Central memory CD8-positive, alpha-beta T cell (primary cell): ENCODE measurements at places on chromosomes 5 and 9.
A peak's percentile ranks its signal among the peaks of the same experiment; 100 is the strongest.

GRCh38 chr9:128185979-128186965, 5.1 kb downstream of the CIZ1 start:
- no peak for DNase-seq

- no peak for DNase-seq
Measured at GRCh38 chr5:131355971-131356528, 92.2 kb downstream of the CDC42SE2 start.

DNA sequence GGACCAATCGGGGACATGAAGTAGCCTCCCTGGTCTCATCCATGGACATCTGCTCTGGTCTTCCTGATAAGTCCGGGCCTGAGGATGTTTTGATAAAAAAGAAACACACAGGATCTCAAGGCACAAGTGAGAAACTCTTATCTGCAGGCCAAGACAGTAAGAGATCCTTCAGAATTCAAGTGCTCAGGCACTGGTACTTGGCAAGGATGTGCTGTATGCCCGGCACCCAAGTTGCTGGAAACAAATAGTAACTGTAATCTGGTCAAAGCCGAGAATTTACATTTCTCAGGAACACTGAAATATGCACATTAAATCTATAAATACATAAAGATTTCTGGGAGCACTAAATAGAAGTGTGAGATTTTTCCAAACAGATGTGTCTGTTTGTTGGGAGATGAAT, 165.7 kb downstream of the SPOCK1 start:
- DNase-seq, result no peak

- DNase-seq, result peak; percentile 74
Measured at GRCh38 chr5:179550511-179551342, at the start of gene RUFY1. Gene RUFY1, plus strand, starts transcription at chr5:179550554. Its CDS starts 16 bp downstream, at chr5:179550570.

GRCh38 chr5:124735169-124735858, 11.1 kb downstream of the ZNF608 start:
- no peak for DNase-seq

DNA sequence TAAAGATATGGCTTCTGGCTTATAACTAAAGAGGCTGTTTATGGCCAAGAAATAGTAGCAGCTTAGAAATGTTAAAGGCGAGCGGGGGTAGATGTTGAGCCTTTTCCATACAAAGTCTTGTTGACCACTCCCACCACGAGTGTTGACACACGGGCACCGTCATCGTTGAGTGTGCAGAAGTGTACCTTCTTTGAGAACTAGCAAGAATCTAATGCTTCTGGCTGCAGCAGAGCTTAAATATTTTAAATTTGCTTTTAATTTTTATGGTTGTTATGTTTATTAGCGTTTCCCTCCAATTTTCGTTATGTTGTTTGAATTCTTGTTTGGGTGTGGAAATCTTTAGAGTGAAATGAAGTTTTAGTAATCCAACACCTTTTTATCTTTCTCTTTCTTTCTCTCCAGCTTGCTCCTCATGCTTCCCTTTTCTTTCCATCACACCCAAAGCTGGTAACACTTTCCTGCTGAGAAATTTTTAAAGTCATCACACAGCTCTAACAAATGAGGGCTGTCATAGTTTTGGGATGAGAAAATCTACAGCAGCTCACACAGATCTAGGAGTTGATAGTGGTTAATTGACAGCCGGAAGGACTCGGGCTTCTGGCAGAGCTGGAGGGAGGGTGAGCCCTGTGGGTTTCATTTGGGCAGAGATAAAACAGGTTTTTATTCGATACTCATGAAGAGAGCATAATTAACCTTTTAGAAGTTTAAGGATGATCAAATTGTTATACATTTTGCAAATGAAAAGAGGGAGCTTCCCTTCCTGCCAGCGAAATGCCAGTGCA, 120.1 kb upstream of the ZNF608 start:
- no peak for DNase-seq

DNA sequence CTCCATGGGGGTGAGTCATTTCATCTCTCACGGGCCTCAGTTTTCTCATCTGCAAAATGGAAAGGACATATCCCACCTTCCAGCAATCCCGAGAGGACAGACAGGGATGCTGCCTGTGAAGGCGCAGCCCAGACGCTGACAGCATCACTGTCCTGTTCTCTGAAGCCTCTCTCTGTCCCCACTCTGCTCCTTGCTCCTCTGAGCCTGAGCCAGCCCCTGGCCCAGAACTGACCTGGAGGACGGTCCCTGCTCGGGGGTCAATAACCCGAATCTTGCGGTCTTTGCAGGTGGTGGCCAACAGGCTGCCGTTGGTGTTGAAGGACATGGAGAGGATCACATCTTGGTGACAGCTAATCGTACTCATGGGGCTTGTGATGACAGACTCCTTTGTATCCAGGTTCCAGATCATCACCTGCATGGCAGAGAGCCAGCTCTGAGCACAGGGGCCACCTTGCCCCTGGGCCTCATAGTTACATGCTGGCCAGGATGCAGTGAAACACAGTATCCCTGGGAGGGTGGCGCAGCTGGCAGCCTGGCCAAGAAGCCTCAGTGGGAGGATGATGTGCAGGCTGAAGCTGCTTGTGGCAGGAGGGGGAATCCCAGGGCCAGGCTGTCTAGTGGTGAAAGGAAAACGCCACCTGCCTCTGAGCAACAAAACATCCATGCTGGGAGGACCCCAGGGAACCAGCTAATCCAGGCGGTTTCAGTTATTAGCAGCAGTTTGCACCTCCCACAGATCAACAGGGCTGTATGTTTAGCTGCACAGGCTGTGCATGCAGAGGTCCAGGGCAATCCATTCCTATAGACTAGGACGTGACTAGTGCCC, 14.0 kb upstream of the TRIM14 start:
- DNase-seq, result no peak

GRCh38 chr9:136950656-136951276, 1.3 kb upstream of the LCN12 start:
- no peak for DNase-seq

DNA sequence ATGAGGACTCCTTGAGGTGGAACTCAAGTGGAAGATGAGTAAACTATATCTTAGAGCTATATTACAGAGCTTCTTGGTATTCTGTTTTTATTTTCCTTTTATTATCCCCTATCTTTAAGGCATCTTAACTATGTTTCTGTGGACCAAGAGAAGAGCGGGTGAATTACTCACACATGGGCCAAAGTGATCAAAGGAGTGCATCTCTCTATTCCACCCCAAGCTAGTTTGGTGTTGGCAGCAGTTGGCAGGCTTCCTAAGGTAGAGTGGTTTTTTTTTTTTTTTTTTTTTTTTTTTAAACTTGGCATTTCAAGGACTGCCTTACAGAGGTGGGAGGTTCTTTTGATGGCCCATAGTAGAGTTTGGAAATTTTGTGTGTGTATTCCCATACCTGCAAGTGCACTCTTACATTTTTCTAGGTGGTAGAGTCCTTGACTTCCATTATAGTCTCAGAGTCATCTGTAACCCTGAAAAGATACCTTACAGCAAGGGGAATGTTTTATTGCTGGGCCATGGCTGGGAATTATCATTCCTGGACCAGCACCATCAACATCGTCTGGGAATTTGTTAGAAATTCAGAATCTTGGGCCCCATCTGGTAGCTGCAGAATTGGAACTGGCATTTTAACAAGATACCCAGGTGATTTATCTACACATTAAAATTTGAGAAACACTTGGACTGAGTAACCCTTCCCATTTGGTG, 51.0 kb downstream of the ARHGAP26 start:
- DNase-seq, result no peak

DNA sequence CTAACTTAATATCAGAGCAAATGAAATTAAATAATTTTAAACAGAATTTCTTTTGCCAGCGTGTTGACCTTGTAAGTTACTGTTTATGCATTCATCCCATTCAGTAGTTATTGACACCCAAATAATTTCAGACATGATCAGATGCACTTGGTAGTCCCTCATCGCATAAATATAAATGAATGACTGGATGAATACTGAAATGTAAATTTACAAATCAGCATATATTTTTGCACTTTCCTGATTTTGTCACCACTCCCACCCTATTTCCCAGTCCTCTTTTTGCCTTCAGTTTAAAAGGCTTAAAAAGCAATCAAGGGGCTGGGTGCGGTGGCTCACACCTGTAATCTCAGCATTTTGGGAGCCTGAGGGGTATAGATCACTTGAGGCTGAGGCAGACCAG, 17.1 kb upstream of the LIFR start:
- no peak for DNase-seq

- DNase-seq, result no peak
Measured at GRCh38 chr9:120808931-120809330, 15.7 kb upstream of the FBXW2 start.

DNA sequence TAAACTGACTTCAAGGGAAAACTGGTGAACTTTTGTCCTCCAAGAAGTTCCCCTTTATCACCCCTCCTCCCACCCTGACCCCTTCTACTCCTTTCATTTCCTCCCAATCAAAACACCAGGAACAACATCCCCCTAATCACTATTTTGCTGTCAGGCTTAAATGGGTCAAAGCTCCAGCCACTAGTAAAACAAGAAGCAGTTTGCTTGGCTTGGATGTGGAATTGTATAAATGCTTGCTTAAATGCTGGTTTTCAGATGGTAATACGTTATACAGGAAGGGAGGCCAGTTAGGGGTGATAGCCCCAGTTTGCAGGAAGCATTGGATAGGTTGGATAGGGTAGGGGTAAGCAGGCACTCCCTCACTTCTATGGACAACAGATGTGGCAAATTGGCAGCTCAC, 473.6 kb downstream of the AGTPBP1 start:
- no peak for DNase-seq

DNA sequence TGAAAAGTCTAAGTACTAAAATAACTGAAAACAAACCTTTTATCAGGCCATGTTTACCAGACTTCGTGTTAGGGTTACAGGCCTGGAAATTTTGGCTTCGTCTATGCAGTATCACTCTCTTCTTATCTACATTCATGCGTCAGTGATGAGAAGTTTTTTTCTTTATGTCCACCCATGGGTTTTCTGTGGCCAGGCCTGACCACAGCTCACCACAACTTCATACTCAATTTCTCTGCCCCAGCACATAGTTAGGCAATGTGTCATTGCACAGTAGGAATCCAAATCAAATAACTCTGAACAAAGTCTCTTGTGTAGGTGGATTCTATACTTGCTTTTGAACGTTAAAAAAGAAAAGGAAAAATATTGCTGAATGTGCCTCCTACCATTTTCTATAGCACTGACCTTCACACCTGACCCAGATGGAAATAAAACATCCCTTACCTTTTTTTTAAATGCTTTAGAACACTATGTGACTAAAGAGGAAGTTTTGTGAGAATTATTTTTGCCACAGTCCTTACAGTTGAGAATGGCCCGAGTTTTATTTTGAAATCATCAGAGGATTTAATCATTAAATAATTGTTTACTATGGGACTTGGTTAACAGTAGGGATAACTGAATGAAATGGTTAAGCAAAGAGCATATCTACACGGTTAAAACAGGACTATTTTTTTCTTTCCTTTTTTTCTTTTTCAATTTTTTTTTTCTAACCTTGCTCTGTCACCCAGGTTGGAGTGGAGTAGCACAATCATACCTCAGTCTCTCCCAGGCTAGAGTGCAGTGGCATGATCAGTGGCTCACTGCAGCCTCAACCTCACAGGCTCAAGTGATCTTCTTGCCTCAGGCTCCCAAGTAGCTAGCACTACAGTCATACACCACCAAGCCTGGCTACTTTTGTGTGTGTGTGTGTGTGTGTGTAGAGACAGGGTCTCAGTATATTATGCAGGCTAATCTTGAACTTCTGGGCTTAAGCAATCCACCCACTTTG, 1247.0 kb upstream of the ACO1 start:
- no peak for DNase-seq

- DNase-seq, result no peak
Measured at GRCh38 chr9:76866689-76867088, 39.2 kb downstream of the PRUNE2 start.

- no peak for DNase-seq
Measured at GRCh38 chr5:148961261-148962199, 101.3 kb downstream of the SH3TC2 start.

GRCh38 chr9:108953983-108954574, 19.9 kb downstream of the ABITRAM start:
- DNase-seq, result no peak

DNA sequence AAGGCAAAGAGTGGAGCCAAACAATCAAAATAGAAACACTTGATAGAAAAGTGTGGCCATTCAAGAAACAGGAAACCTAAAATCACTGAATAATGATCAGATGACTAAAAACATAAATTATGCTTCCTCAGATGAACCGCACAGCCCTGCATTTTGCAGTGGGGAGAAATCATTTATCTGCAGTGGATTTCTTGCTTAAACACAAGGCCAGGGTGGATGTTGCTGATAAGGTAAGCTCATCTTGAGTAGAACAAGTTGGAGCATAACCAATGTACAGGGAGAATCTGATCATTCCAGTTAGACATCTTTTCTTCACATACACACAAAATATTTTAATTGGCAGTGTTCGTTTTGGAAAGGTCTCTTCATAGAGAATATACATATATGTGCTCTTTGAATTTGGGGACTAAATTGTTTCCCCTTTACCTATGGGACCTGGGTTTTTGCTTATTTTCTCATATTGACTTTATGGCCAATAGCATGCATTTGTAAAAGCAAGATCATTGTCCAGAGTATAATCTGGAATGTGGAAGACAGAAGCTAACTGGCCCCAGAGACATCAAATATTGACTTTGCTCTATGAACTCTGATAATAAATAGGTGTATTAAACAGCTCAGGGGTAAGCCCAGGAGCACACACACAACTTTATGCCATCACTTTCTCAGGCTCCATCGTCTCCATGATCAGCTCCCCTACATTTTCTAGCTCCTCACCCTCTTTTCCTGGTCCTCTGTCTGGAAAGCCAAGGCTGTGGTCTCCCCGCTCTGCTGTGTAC, 9.1 kb downstream of the ANKDD1B start:
- no peak for DNase-seq

GRCh38 chr9:70484232-70485130, 70.0 kb upstream of the KLF9 start:
- no peak for DNase-seq
